ENCODE measurements at places on chromosomes 7 and 10.

DNA sequence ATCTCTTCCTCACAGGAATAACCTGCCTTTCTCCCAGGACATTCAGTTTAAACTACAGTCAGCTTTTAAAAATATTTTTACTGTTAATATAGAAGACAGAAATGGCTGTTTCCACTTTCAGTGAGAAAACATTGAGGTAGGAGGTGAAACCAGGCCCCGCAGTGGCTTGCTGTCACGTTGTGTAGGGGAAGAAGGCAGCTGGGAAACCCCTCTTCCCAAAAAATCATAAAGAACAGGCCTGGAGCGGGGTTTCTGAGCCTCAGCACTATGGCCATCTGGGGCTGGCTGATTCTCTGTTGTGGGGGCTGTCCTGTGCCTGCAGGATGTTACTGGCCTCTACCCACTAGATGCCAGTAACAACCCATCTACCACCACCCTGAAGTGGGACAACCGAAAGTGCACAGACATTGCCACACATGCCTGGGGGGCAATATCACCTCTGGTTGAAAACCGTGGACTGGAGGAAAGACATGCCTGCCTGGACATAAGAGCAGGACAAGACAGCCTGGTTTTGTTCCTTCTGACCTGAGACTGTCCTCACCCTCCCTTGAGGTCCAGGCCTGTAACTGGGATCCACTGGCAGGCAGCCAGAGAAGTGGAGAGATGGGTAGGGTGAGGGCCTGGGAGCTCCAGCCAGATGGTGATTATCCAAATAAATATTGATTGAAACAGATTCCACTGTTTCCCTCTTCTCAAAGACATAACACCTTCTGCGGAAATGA is 43.9 kb downstream of the KCNH2 start:
- no peak for DNase-seq

DNA sequence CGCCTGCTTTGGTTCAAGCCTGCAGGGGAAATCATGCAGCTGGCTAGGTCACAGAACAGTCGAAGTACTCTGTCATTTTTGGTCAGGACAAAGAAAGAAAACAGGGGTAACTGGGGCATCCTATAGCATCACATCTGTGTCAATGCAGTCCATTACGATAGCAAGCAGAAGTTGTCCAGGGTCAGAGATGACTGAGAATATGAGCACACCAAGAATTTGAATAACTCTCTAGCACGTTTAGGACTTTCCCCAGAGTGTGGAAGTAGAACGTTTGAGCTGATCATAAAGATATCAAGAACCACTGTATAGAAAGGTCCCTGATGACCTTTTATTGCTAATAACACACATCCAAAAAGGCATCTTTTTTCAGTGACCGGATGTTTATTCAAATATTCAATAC is 12.7 kb upstream of the HECW1 start:
- no peak for DNase-seq

DNA sequence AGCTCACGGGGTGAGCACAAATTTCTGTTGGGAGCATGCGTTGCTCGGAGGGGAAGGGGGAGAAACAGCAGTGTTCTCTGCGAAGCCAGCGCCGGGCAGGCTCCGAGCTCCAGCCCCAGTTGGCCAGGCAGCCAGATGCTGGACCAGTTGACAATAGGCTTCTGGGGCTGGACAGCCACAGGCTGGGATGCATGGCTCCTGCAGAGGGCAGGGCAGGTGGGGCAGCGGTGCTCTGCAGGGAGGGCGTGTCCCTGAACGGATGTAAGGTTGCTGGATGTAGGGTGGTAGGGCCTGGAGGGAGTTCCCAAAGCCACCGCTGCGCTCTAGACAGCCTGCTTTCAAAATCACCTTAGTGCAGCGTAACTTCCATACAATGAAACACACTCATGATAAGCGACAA is 574.9 kb downstream of the GLRX3 start:
- DNase-seq, result no peak

GRCh38 chr7:85336086-85336485 is 149.2 kb upstream of the SEMA3D start:
- DNase-seq, result no peak

- no peak for DNase-seq
Measured at GRCh38 chr7:21642422-21642821, 99.6 kb downstream of the DNAH11 start.

GRCh38 chr10:104928734-104929133 is 287.6 kb downstream of the SORCS3 start:
- no peak for DNase-seq

DNA sequence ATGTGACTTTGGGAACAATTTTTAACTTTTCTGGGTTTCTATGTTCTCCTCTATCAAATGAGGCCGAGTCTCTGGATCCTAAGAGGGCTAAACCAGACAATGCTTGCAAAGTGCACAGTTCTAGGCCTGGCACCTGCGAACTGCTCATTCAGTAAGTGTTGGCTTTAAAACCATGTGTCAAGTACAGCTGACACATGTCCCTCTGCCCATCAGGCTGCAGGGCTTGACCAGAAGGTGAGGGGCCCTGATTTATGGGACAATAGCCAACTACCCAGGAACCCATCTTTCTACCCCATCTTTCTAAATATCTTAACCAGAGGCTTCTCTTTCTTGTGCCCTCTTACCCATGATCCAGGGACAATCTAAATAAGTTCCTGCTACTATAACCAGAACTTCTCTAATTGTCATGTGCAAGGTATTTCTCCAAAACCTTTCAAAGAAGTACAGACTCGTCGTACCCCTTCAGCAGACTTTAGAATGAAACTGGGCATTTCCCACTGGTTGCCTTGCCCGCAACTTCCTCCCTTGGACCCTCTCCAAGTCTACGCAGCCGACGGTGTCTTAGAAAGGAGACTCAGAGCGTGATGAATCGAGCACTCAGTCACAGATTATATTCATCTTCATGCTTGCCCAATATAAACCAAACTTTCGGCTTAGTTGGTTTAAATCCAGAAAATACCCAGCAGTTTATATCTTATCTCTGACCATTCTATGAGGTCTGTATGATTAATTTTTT is 69.8 kb upstream of the STEAP1B start:
- no peak for DNase-seq

DNA sequence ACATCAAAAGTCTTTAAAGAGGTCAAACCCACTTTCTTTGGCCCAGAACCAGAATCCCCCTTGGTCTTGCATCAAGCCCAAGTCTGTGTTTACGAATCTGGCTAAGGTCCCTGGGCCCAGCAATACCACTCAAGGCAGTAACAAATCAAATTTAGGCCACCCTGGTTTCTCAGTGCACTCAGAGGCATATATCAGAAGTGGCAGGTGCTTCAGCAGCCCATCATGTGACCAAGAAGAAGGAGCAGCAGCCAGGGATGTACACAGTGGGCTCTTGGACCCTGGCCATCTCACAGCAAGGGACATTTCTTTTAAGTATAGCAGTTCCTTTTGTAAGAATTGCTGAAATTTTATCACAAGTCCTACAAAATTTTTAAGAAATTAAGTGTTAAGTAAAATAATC is 7.3 kb upstream of the SLC25A13 start:
- DNase-seq, result no peak

DNA sequence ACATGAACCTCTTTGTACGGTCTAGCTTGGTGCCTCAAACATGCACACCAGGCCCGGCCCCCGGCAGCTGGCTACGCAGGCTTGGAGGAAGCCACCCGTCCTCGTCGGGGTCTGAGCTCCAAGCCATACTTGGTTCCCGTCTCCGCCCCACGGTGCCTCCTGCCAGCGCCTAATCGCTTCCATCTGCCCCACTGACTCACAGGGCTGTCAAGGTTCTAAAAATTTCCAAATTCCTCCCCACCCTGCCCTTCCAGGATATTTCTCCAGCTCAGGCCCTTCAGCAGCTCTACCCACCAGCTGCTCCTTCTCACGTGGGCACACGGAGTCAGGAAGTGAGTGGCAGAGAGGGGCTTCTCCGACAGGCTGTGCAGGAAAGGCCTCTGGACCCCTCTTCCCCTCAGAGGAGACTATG is 38.8 kb downstream of the TMEM270 start:
- DNase-seq, result no peak

DNA sequence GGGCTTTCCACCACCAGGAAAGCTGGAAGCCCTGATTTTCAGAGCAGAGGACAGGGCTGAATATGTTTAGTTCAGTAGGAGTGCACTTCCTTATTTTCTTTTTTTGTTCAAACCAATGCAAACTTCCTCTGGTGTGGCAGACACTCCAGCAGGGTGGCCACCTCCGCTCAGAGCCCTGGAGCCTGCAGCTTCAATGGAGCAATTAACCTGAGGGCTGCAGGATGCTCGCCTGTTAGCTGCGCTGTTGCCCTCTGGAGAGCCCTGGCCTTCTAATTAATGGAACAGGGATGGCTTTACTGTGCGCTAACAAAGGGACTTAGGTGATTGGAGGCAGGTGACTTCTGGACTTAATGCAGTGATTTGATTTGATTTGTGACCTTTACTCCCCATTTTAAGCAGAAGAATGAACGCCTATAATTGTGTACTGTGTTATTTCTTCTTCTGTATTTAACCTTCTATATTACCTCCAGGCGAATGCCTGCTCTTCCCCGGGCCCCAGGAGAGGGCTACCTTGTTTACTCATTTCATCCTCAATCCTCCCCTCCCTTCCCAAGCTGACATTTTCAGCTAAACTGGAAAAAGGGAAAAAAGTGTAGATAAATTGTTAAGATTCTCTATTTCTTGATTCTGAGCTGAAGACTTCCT is 123.0 kb upstream of the CTBP2 start:
- DNase-seq, result no peak

- DNase-seq, result no peak
Measured at GRCh38 chr7:12674861-12675260, 12.6 kb upstream of the ARL4A start.

DNA sequence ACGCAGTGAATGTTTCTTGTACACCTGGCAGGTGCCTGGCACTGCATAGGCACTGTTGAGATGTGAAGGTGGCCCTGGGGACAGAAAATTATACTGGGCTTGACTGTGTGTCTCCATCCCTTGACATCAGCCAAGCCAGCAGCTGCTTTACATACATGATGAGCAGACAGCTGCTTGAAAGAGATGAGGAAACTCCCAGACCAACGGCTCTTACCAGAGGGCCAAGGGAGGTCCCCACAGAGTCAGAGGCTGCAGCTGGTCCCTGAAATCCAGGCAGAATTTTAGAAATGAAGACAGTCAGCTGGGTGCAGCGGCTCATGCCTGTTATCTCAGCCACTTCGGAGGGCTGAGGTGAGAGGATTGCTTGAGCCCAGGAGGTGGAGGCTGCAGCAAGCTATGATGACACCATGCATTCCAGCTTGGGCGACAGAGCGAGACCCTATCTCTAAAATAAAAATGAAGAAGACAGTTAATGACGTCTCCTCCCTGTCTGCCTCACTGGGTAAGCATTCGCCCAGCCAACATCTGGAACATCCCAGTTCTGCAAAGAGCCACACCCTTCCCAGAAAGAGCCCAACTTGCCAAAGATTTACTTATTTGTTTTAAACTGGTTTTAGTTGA is 17.6 kb downstream of the LIMK1 start:
- DNase-seq, result no peak

GRCh38 chr7:150969475-150969874 is 8.6 kb downstream of the KCNH2 start:
- no peak for DNase-seq

- DNase-seq, result no peak
Measured at GRCh38 chr7:142870147-142870559, 15.3 kb downstream of the EPHB6 start.
